ENCODE measurements at places on chromosomes 1 and 21. TPM values are rescaled to one million over a fixed set of nuclear protein-coding genes. Genes with fewer than 3 reads are reported as not detected.

SDHB gene
- total RNA-seq, result 257 TPM

ANKRD34A gene
- 0.13 TPM for total RNA-seq

SIK1 gene
- total RNA-seq, result 5.3 TPM

S100A8 gene
- total RNA-seq, result not detected

ACTL8 gene
- not detected for total RNA-seq

CHD5 gene
- 0.28 TPM for total RNA-seq

TLCD4 gene
- 2.5 TPM for total RNA-seq
